ENCODE measurements at places on chromosomes 6 and 20.

- DNase-seq, result peak; percentile 71
These were observed 43.1 kb downstream of the CD109 start for GRCh38 chr6:73739096-73739495.

- peak; percentile 13 for DNase-seq
These were observed 30.5 kb upstream of the SNRPB2 start for GRCh38 chr20:16699293-16699692.

DNA sequence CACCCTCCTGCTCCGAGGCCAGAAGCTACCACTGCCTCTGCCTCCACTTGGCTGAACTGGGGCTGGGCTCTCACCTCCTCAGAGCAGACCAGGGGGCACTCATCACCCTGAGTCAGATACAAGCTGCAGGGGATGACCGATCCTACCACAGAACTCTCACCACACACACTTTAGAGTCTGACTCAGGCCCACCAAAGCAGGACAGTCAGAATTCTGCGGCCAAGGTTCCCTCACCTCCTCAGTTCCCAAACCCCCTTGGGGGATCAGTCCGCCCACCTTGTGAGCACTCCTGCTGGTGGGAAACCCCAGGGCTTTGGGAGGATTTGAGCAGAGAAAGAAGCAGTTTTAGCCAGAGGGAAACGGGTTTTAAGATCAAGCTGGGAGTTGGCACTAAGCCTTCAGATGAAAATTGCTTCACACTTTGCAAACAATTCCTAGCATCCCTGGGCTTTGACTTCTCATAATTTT lies 587.8 kb upstream of the JAG1 start:
- DNase-seq, result peak; percentile 14

GRCh38 chr6:79515436-79515835 lies 21.8 kb downstream of the LCA5 start:
- no peak for DNase-seq

- no peak for DNase-seq
These were observed 90.7 kb upstream of the POPDC3 start for GRCh38 chr6:105270511-105270910.

DNA sequence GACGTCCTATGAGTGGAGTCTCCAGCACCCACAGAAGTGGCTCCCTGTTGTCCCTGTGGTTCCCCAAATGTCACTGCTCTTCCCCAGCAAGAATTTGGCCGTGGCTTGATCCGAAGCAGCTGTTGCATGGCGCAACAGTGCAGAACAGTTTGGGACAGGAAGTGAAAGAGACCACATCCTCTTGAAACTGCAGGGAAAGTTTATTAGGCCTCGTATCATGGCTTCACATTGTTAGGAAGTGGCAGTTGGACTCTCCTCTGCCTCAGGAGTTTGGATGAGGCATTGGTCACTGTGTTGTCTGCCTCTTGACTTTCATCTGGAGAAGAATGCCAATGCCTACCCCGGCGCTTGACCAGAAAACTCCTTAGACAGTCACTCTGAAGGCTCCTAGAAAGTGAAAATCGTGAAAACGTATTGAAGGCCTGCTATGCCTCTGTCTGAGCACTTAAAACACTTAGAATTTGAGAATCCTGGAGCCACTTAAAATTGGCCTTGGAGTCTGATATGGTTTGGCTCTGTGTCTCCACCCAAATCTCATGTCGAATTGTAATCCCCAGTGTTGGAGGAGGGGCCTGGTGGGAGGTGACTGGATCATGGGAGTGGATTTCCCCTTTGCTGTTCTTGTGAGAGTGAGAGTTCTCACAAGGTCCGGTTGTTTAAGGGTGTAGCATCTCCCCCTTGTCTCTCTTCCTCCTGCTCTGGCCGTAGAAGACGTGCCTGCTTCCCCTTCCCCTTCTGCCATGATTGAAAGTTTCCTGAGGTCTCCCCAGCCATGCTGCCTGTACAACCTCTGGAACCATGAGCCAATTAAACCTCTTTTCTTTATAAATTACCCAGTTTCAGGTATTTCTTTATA lies 334.9 kb upstream of the JARID2 start:
- DNase-seq, result no peak

GRCh38 chr6:168358842-168359420 lies 39.4 kb upstream of the DACT2 start:
- DNase-seq, result no peak

DNA sequence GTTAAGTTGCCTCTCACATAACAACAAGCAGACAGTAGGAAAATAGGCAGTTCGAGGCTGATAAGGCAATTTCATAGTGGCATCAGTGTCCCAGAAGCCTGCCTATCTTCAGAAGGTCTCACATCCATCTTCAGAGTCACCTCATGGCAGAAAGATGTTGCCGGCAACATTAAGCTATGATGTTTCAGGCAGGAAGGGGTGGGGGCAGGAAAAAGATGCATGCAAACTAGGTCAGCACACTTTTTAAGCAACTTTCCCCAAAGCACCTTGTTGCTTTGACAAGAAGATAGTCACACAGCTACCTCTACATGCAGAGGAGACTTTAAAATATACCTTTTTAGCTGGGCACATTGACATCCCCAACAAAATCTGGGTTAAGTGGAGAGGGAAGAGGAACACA lies 43.2 kb upstream of the SMIM8 start:
- no peak for DNase-seq

- peak; percentile 83 for DNase-seq
These were observed 6.9 kb upstream of the HELZ2 start for GRCh38 chr20:63580796-63581461.

- no peak for DNase-seq
These were observed 420 bp upstream of the MCCD1 start for GRCh38 chr6:31528307-31528777.

Data from mesendoderm (in vitro differentiated cells).